ENCODE measurements at places on chromosomes 13 and 19.

DNA sequence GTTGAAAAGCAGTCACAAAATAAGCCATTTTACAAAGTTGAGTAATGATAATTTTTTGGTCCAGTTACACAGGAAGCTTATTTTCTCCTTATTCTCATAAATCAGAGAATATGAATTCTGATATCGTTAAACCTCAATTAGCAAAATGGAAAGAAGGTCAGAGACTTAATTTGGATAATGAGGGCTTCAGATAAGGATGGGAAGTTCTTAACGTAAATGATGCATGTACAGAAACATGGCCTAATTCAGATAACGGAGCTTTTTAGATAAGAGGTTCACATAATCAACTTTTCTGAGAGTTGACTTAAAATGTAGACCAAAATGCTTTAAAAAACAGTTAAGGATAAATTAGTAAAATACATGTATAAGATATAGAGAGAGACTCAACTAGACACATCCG is 746.3 kb upstream of the SLC10A2 start:
- DNase-seq = peak; percentile 4

DNA sequence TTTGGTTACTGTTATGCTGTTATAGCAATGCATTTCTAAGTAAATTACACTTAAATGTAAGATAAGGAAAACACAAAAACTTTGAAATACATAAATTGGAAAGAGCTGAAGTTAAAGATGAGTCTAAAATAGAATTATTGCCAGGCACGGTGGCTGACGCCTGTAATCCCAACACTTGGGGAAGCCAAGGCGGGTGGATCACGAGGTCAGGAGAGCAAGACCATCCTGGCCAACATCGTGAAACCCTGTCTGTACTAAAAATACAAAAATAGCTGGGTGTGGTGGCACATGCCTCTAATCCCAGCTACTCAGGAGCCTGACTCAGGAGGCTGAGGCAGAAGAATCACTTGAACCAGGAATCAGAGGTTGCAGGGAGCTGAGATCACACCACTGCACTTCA is 905.4 kb upstream of the GPC6 start:
- DNase-seq = no peak

GRCh38 chr19:2060884-2061494 is 9.9 kb upstream of the MKNK2 start:
- DNase-seq = peak; percentile 65

- DNase-seq = no peak
Measured at GRCh38 chr19:53521373-53522202, 16.4 kb upstream of the ZNF331 start.

- peak; percentile 38 for DNase-seq
Measured at GRCh38 chr13:74246487-74246886, 112.3 kb upstream of the KLF12 start.

GRCh38 chr13:39521701-39522100 is 81.3 kb downstream of the LHFPL6 start:
- DNase-seq = no peak

- peak; percentile 13 for DNase-seq
Measured at GRCh38 chr13:38223089-38223488, 126.6 kb upstream of the UFM1 start.

DNA sequence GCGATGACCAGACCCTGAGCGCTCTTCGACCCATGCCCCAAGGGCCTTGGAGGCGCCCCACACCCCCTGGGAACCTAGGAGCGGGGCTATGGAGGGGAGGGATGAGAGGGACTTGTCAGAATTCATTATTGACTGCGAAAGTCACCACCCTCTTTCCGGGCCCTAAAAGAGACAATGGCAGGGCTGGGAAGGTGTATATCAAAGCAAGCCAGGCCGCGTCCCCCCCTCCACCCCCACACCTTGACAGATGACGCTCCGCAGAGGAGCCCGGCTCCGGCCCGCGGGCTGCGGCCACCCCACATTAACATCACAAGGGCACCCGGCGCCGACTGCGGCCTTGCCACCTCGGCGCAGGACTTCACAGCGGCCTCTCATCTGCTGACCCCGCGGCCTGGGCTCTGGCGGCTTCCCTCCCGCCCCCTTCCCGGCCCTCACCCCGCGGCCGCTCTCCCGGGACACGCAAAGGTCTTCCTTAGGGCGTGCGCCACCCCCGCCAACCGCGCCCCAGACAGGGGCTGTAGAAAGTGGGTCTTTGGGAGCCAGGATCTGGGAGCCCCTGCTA is 2.4 kb downstream of the CDX2 start:
- DNase-seq = no peak

DNA sequence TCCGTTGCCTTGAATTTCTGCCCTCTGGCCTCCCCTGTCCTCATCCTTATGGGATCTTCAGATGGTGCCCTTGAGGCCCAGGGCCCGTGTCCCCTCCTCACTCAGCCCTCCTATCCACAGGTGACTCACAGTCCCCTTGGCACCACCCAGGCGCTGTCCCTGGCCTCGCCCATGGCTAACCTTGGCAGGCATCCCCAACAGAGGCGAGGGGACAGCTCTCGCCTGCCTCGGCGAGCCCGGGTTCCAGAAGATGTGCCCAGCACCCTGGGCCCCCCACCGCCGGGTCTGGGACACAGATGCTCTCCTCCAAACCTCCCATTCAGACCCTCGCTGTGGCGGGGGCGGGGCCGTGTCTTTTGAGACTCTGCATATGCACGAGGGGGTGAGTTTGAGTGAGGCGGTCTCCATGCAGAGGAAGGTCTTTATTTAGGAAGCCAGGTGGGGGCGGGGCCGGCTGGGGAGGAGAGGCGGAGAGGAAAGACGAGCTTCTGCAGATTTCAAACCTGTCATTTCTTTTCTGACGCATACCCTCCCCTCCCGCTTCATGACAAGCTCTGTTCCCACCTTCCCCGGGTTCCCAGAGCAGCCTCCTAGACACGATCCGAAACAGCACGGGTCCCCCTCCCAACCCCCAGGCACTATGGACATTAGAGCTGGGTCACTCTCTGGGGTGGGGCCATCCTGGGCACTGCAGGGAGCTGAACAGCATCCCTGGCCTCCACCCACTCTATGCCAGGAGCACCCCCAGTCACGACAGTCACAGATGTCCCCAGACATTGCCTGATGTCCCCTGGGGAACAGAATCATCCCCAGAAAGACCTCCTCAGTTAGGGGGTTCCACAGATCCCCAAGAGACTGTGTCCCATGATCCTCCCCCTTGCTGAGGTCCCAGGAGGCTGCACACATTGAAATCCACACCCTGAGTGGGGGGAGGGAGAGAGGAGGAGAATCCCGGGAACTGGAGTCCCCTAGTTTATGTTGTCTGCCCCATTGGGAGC is 48.5 kb downstream of the GNG7 start:
- no peak for DNase-seq

GRCh38 chr19:47124937-47125668 is 5.5 kb upstream of the SAE1 start:
- peak; percentile 74 for DNase-seq

GRCh38 chr19:16420336-16420676 is 51.5 kb downstream of the EPS15L1 start:
- no peak for DNase-seq

- DNase-seq = no peak
Measured at GRCh38 chr13:84491952-84492351, 609.7 kb upstream of the SLITRK1 start.

DNA sequence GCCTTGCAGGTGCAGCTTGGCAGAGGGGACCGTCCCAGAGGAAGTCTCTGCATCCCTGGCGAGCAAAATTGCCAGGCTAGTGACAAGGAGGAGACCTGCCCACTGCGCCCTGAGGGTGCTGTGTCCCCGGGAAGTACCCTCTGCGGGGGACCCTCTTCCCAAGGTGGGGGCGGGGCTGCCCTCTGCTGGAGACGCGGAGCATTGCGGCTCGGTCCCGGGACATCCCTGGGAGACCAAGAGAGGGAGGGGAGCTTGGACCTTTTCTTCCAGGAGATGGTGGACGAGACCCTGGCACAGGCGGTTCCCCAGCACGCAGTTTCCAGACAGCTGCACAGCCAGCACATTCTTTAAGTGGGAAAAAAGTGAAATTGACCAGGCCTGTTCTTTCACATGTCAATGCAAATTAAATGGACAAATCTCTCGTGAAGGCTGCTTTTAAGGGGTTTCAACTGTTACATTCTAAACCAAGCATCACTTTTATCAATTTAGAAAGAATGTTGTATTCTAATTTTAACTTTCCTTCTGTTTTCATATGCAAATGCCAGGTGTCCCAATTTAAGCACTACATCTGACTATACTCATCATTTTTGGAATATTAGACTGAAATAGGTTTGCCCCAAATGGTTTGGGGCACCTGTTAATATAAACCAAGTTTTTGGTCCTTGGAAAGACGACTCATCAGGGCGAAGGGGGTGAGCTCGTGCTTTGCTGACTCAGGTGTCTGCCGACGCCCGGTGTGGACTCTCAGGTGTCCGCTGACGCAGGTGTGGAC is 60.7 kb downstream of the MCF2L start:
- peak; percentile 35 for DNase-seq

Data from endothelial cell of umbilical vein (primary cell).